ENCODE measurements at places on chromosomes 6 and 20.

GRCh38 chr6:106973018-106973835, 1.3 kb downstream of the CD24 start:
- no peak for DNase-seq

GRCh38 chr20:63565021-63565698, 8.9 kb downstream of the HELZ2 start:
- DNase-seq = no peak

DNA sequence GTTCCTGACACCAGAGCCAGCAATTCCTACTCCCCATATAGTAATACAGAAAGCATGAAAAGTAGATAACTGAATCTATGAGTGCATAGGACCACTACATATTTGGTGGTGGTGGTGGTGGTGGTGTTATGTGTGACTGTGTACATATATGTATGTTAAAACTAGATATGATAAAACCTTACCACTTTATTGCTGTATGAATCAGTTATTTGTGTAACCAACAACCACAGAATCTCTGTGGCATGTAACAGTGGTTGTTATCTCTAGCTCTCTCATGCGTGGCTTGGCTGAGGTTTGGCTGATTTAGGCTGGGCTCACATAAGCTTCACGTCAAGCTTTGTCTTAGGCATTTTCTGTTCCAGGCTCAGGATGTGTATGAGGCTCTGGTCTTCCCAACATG, 55.7 kb downstream of the PLCB1 start:
- no peak for DNase-seq

GRCh38 chr6:291204-291696, 1.0 kb upstream of the DUSP22 start:
- DNase-seq = no peak

- DNase-seq = no peak
Observed at GRCh38 chr6:56541030-56541600, 101.6 kb downstream of the DST start.

- no peak for DNase-seq
Observed at GRCh38 chr20:35226126-35226883, at the start of gene MMP24. Gene MMP24, plus strand, starts transcription at chr20:35226690. Its CDS starts 49 bp downstream, at chr20:35226739.

DNA sequence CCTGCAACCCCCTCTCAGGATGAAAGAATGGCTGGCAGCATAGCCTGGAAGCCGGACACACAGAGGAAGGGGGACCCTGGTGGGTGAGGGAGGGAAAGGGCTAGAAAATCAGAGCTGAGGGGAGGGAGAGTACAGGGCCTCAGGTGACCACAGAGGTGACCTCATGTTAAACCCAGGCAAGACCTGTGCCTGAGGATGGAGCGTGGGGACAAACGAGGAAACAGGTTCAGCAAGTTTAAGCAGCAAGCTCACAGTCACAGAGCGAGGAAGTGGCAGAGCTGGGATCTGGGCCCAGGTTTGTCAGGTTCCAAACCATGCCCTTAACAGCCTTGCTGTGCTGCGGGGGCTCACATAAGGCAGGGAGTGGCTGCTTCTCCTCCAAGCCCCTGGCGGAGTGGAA, 4.0 kb upstream of the BPI start:
- no peak for DNase-seq

- DNase-seq = no peak
Observed at GRCh38 chr6:166862287-166862977, 93.9 kb downstream of the RNASET2 start.

DNA sequence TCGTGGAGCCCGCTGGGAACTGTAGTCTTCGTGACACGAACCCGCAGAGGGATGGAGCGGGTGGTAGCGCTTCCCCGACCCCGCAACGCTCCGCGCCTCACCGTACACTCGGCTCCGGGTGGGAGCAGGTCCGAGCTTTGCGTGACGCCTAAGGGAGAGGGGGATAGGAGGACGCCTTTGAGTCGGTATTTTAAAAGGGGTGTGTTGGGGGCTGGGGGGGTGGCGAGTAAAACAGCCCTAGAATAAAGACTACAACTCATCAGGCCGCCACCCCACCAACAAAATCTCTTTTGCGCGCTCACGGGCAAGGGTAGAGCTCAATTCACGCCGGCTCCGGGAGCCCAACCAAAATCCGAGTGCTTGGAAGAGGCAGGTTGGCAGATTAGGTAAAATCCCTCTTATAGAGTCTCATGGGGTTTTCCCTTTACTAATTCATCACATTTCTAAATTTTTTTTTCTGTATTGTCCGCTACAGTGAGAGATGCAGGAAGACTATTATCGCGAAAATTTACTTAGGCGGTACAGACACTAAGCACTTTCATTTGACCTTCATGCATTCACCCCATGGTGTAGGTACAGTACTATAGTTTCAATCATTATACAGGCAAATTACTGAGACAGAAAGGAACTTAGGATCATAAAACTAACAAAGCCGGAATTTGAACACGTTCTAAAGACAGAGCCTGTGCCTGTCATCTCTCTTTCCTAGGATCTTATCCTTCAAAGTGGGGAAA, 706 bp upstream of the SNX14 start:
- no peak for DNase-seq

- no peak for DNase-seq
Observed at GRCh38 chr6:41074692-41075436, 2.1 kb downstream of the NFYA start.

- DNase-seq = no peak
Observed at GRCh38 chr6:42896178-42896719, 16.8 kb downstream of the RPL7L1 start.

DNA sequence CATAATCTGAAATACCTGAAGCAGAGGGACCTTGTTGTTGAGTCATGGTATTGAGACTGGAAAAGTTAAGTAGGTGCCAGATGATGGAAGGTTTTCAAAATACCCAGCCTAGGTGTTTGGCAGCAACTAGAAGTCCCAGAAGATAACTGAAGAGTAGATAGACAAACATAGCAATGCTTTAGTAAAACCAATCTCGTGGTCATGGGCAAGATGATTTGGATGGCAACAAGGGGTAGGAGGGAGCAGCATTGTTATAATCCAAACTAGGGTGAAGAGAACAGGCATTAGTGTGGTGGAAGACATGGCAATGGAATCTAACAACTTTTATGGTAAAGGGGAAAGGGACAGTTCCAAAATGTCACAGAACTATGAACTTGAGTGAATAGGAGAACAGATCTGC, 2.3 kb downstream of the FILIP1 start:
- no peak for DNase-seq

DNA sequence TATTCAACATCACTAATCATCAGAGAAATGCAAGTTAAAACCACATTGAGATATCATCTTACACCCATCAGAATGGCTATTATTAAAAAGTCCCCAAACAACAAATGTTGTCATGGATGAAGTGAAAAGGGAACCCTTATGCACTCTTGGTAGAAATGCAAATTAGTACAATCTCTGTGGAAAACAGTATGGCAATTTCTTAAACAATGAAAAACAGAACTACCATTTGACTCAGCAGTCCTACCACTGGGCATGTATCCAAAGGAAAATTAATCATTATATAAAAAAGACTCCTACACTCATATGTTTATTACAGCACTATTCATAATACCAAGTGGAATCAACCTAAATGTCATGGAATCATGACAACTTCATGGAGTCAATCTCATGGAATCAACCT, 611.3 kb upstream of the GJE1 start:
- DNase-seq = no peak

DNA sequence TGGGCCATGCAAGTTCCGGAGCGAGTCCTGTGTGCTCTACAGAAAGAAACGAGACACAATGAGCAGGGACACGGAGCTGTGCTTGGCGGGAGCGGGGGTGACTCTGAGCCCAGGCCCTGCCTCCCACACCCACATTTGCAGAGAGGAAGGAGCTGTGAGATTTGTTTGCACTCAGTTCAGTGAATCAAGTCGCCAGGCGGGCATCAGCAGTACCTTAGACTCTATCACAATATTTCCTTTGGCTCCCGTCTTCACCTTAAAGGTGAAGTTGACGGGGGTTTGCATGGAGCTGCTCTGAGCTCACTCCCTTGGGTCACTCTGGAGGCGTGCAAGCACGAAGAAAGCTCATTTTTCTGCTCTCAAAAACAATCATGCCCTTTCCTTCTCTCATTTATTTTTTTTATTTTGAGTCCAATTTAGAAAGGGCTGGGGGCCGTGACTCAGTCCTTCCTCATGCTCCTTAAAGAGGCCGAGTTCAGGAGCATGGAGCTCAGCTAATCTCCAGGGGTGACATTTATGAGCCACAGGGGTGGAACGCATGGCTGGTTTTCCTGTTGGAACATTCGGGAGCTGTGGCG, 188.2 kb downstream of the NFATC2 start:
- DNase-seq = no peak

- no peak for DNase-seq
Observed at GRCh38 chr6:45613656-45614055, 235.9 kb upstream of the SUPT3H start.

DNA sequence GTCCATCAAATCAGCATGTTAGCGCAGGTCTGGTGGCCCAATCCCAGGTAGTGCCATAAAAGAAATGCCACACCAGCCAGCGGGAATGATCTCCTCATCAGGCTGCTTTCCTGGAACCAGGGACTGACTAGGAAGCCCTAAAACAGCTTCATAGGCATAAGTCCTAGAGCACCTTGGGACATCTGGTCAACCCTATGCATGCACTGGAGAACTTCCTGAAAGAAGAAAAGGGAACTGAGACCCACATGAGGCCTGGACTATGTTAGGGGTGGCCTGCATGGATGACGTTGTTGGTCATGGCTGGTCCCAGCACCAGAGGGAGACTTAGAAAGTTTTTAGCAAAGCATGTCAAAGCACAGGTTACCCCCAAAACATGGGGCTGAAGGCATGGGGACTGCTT, 7.6 kb upstream of the KCNK16 start:
- peak; percentile 27 for DNase-seq

- no peak for DNase-seq
Observed at GRCh38 chr20:34243377-34243776, 2.2 kb downstream of the ASIP start.

DNA sequence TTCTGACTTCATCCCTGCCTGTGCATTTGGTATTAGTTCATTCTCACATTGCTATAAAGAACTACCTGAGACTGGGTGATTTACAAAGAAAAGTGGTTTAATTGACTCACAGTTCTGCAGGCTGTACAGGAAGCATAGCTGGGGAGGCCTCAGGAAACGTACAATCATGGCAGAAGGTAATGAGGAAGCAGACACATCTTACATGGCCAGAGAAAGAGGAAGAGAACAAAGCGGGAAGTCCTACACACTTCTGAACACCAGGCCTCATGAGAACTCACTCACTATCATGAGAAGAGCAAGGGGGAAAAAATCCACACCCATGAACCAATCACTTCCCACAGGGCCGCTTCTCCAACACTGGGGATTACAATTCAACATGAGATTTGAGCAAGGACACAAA, 303.9 kb downstream of the CBLN4 start:
- no peak for DNase-seq

DNA sequence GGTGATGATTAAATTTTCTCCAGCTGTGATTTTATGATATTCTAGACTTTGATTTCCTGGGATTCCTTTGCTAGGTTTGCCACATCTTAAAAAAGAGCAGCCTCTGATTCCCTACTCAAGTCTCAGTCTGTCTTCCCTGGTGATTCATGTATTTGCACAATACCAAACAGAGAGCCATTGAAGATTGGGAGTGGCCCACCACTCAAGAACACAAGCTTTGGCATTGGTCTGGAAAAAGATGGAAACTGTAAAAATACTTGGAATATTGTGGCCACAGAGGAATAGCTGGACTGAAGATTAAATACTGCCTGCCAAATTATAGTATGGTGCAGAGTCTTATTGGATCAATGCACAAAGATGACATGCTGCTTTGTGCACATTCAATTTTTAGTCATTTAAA, 32.9 kb downstream of the PTCHD4 start:
- DNase-seq = no peak

GRCh38 chr6:124536157-124536841, 425.9 kb upstream of the RNF217 start:
- DNase-seq = no peak

DNA sequence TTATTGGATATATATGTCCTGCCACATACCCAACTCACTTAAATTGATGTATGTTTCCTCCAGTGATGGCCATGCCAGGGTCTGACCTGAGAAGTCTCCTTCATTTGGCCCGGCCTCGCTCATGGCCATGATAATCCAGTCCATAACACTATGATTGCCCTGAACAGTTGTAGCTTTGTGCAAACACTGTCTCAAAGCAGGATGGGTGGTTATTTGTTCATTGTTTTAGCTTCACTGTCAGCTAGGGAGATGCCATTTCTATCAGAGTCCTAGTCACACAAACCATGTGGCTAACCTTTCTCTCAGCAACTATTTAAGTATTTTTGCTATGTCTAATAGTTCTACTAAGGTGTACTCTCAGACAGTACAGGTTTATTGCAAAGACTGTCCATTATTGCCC, 47.6 kb upstream of the ZNF337 start:
- DNase-seq = no peak

DNA sequence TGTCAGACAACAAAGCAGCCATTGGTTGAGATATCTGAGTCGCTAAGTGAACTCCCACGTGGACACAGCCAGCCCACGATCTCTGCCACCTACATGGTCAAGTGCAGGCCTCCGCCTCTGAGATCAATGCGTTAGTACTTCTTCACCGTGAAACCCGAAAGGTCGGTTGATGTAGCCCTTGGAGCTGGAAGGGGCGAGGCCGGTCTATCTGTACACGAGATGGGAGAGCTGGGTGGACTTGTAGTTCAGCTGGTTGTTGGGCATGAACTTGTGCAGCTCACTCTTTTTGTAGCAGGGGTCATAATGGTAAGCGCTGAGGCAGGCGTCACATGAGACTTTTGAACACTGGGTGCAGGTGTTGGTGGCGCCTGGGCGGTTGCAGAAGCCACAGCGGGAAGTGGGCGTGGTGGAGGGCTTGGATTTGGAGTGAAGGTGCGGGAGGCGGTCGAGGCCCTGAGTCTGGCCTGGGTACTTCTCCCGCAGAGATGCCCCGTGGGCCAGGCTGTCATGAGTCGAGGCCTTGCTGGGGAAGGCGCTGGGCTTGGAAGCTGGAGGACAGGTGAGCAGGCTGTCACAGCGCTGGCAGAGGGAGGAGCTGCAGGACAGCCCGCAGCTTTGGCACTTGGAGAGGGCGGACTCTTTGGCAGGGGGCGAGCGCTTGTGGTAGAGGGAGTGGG, 9.8 kb downstream of the SPATA2 start:
- DNase-seq = no peak

GRCh38 chr6:36678488-36679042, at the start of gene CDKN1A:
Gene CDKN1A, plus strand, starts transcription at chr6:36678714. Its CDS starts 5,388 bp downstream, at chr6:36684102.
- no peak for DNase-seq

DNA sequence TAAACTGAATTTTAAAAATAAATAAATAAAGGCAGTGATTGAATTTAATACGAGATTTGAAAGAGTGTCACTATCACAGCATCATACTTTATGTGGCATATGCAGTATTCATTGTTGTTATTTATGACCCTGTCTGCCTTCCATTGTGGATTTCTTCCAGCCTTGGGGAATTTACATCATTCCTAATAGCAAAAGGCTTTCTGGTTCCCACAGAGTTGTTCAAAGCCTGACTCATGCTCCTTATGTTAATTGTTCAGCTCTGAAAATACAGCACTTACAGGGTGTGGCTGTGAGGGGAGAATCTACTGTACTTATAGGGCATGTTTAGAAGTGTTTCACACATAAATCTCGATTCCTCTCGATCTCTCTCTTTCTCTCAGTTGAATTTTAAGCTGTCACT, 54.4 kb downstream of the JAG1 start:
- DNase-seq = no peak

Data from GM12878 (cell line).